ENCODE measurements at places on chromosomes 2 and 18.

DNA sequence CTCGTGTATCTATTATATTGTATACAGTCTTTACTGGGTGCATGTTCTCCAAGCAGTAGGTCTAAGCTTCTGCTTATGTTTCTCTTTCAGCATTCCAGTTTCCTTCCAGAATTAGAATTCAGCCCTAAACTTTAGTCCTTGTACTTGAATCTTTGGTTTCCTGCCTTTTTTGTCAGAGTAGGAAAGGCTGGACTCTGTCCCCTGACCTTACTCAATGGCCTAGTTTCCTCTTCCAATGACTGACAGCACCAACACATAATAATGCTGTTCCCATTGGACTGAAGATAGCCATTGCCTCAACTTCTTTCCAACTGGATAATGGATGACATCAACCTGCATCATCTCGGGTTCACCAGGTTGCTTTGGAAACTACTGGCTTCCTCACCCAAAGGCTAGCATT is 217.0 kb downstream of the FIGN start:
- DNase-seq, result no peak

DNA sequence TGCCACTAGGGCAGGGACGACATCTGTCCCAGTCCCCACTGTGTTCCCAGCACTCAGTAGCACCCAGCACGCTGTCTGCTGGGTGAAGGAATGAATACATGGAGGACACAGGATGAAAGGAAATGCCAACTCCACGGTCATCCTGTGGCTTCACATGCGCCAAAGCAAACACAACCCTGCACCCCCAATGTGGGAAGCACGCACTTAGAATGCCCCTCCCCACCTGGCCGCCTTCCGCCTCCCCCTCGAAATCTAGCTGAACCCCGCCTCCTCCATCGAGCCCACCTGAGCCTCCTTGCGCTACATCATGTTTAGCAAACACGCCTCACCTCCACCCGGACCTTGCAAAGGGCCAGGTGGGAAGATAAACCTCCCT is 33.9 kb downstream of the ADCY3 start:
- DNase-seq, result no peak

- DNase-seq, result no peak
Observed at GRCh38 chr2:36357847-36358659, 2.5 kb downstream of the CRIM1 start.

- no peak for DNase-seq
Observed at GRCh38 chr2:229780856-229781773, 66.8 kb upstream of the DNER start.

DNA sequence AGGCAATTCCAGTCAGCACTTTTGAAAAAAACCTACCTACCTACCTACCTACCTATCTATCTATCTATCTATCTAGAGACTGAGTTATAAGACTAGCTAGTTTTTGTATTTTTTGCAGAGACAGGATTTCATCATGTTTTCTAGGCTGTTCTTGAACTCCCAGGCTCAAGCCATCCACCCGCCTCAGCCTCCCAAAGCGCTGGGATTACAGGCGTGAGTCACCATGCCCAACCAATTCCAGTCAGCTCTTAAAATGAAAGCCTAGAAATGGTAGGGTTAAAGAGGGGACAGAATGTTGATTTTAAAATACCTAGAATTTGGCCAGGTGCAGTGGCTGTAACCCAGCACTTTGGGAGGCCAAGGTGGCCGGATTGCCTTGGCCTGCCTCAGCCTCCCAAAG is 19.1 kb downstream of the MSH2 start:
- DNase-seq, result no peak

GRCh38 chr2:8579485-8580085 is 102.3 kb upstream of the ID2 start:
- DNase-seq, result no peak
